MM.1S (cell line): ENCODE measurements at places on chromosomes 1 and 21.

DNA sequence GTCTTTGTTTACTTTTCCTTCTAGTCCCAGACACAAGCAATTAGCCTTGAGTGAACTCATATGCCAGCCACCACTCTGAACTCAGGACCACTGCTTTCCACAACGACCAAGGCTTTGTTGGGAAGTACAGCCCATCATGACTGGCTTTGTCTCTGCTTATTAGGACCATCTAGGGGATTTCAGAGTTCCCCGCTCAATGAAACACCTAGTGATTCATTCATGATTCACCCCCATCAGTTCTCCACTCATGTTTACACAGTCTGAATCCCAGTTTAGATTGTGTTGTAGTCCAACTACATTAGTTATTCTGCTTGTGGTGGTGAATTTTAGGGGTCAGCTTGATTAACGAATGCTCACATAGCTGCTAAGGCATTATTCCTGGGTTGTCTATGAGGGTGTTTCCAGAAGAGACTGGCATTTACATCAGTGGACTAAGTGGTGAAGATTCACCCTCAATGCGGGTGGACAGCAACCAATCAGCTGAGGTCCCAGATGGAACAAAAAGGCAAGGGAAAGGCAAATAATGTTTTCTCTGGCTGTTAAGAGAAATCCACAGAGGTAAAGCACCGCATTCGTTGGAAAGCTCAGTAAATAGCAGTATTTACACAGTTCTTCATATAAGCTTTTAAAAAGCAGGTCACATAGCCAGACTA, 122.7 kb downstream of the RGS21 start:
- DNase-seq: no peak

- DNase-seq: no peak
Measured at GRCh38 chr1:153773096-153773921, 1.9 kb upstream of the SLC27A3 start.

DNA sequence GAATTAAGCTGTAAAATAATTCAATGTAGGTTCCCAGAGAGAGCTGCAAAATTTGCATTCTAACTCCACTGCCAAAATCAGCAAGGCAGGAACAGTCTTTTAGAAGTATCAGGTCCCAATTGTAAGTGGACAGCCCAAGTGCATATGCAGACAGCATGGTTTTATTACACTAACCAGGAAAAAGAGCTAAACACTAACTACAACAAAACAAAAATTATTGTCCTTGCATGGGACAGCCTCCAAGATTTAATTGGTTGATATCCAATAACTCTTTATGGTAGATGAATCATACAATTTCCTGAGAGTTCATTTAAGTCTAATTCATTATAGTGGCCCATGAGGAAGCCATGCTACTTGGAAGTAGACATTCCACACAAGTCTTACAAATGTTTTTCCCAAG, 154.3 kb upstream of the ZNF648 start:
- DNase-seq: no peak

- DNase-seq: no peak
Measured at GRCh38 chr1:17235135-17235885, 13.6 kb upstream of the PADI3 start.

DNA sequence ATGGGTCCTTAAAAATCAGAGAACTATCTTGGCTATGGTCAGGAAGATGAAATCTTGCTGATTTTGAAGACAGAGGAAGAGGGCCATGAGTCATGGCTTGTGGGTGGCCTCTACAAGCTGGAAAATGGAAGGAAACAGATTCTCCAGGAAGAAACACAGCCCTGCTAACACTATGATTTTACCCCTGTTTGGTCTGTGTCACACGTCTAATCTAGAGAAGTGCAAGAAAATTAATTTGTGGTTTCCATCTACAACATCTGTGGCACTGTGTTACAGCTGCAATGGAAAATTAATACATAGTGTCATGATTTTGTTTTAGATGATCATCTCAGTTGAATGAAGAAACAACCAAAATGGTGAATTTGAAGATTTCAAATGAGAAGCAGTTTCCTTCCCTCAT, 288.7 kb upstream of the NRIP1 start:
- DNase-seq: no peak
